ENCODE measurements at places on chromosomes 12 and 14.

GRCh38 chr14:91751719-91752118 is 19.8 kb upstream of the CATSPERB start:
- no peak for DNase-seq

DNA sequence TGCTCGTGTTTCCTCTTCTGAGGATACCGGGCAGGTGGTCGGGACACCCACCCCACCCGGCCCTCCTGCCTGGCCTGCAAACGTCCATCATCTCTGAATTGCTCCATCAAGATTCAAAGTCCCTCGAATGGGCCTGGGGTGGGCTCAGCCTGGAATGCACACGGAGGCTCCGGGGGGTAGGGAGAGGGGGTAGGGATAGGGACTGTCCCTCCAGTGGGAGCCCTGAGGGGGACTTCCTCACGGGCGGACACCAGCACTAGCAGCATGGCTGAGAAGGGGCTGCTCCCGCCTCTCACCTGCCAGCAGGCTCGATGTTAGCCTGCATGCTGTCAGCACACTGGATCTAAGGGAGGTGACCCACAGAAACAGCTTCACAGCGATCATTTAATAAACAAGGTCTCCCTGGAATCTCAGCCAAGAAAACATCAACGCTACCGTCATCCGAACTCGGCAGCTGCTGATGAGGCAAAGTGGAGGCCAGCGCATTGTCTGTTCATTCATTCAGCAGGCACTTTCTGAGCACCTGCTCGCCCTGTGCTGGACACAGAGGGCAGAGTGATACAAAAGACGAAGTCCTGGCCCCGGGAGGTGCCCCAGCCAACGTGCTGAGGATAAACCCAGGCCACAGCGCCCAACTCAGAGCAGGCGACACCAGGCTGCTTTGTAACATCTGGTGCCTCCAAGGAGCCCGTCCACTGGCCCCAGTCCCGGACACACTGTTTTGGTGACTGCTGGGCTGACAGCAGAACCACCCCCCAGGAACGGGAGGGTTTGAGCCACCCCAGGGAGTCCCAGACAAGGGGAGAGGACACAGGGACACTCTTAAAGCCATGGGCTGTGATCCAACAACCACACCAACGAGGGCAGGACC is 6.3 kb downstream of the TMEM179 start:
- no peak for DNase-seq

DNA sequence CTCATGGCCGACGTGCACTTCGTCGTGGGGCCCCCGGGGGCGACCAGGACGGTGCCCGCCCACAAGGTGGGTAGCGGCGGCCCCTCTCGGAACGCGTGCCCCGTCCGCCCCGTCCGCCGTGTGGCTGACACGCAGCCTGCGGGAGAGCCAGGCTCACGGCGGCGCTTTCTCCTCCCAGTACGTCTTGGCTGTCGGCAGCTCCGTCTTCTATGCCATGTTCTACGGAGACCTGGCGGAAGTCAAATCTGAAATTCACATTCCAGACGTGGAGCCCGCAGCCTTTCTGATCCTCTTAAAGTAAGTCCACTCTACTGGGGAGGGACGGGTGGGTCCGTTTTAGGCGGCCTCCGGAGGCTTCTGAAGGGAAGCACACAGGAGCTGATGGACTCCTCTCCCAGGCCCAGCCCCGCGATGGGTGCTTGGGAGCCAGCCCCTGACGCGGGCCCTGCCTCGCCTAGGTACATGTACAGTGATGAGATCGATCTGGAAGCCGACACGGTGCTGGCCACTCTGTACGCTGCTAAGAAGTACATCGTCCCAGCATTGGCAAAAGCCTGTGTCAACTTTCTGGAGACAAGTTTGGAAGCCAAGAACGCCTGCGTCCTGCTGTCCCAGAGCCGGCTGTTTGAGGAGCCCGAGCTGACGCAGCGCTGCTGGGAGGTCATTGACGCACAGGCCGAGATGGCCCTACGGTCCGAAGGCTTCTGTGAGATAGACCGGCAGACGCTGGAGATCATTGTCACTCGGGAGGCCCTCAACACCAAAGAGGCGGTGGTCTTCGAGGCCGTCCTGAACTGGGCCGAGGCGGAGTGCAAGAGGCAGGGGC is 1.1 kb downstream of the BTBD6 start:
- DNase-seq = no peak

GRCh38 chr12:41274643-41275042 is 86.5 kb downstream of the PDZRN4 start:
- DNase-seq = no peak

DNA sequence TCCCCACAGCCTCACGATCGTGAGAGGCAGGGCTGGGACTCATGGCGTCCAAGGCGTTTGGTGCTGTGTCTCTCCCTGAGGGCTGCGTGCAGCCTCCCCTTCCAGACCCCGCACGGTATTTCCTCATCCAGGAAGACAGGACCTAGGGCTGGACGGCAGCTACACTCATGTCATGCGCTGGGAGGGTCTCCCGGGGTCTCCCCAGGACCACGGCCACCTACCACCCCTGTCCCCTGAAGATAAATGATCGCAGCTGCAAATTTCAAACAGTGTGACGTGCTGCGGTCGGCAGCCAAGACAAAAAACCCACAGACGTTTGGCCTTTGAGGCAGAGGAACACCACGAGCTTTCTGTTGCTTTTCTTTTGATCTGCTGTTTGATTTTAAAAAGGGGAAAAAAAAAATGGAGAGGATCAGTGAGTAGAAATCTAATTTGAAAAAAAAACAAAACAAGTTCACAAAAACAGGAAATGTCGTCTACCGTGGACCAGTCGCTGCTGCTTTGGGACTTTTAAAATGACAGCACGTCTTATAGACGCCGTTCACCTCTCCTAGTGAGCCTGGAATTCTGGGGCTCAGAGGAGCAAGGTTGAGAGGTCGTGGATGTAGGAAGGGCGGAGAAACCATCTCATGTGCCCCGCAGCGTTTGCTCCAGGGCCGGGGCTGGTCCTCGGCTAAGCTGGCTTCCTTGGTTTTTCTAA is 237.6 kb downstream of the SLC41A2 start:
- DNase-seq = no peak

DNA sequence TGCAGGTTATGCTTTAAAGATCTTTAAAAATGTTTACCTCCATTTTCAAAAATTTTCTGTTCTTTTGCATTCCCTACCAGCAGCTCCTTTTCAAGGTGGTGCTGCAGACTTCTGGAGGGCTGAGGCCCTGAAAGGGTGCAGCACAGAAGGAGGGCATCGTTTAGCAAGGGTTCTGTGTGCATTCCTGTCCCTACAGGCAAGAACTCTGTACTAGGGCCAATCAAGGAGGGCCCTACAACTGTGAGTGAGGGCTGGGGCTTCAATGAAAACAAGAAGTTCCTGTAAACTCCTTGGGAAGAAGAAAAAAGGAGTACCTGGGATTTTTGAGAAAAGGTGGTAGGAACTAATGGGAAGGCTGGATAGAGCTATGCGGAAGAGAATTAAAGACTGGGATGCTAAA is 50.7 kb upstream of the CSRP2 start:
- DNase-seq = no peak

GRCh38 chr12:127273626-127274025 is 993.3 kb upstream of the TMEM132C start:
- no peak for DNase-seq

- DNase-seq = no peak
Measured at GRCh38 chr14:70036665-70037064, 152.1 kb downstream of the SLC8A3 start.

DNA sequence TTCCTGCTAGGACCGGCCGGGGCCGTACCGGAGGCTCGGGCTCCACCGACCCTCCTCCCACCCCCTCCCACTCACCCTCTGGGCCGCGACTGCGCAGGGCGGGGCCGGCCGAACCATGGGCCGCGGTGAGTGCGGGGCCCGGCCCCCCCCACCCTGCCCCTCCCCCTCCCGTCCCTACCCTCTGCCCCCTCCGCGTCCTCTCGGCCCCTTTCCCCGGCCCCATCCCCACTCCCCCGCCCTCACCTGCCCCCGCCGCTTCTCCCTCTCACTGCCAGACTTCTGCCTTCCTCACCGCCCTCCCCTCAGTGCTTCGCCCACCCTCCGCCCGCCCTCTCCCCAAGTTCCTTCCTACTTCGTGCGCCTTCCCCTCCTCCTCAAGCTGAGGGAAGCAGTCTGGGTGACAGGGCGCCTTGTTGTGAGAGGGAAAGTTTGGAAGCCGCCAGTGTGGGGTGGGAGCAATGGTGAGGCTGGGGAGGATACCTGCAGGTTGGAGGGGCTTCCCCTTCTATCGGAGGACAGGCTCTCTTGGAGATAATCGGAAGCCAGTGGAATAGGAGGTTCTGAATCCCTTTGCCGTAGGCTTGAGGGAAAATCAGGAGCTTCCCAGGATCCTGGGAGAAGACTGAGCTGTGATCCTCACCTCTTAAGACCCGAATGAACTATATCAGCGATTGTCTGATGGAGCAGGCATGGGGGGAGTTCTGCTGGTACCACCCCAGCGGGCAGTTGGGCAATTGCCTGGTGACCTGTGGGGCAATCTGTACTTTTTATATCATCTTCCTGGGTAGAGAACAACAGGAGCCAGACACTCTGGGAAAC is 472 bp downstream of the MBD6 start:
- no peak for DNase-seq

DNA sequence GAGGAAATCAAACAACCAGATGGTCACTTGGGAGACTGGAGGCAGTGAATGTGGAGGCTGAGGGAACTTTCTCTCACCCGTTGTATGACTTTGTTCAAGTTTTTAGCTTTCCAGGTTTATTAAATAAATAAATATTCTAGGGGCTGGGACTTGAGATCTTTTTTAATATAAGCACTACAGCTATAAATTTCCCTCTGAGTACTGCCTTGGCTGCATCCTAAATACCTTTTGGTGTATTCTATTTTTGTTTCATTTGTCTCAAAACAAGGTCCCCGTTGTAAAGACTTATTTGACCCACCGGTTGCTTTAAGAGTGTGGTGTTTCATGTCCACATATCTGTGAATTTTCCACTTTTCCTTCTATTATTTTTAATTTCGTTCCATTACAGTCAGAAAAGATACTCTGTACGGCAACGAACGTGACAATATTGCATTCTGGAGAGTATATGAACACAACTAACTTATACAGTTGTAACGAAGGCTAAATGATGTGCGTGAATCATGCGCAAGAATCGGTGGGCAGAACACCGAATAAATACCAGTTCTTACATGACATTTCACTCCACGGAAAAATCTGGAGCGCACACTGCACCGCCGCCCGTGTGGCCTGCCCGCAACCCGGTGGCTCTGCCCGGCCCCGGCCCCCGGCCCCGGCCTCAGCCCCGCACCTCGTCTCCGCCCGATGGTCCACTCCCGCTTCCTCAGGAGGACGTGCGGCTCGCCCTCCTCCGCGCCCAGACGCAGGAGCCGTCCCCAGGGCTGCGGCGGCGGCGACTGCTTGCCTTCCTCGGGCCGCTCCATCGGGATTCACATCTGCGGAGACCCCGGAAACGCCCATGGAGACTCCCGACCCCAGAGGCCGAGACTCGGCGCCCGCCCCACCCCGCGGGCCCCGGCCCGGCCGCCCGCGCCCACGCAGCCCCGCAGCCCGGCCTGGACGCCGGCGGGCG is 602 bp downstream of the CHFR start:
- no peak for DNase-seq

DNA sequence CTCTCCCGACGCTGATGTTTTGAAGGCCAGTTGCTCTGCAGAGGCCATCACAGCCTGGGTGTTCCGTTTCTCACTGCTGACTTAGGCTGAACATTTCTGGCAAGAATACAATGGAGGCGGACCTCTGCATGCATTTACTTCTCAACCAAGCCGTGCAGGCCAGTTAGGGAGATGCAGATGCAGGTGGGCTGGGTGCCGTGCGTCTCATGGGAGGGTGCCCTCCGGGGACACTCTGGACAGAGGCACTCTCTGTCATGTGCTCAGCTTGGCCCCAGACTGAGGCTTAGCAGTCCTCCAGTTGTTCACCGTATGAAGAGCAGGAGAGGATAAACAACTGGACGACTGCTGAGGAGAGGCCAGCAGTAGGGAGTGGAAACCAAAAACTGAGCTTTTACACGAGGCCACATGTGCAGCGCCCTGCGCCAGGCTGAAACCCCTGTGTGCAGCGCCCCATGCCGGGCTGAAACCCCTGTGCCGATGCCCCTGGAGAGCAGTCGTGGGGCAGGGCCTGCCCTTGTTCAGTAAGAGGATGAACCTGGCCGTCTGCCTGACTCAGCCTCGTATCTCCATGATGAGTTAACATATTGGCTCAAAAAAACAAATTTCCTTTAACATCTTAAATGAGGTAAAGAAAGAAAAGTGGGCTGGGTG is 32.3 kb downstream of the DDX51 start:
- no peak for DNase-seq

DNA sequence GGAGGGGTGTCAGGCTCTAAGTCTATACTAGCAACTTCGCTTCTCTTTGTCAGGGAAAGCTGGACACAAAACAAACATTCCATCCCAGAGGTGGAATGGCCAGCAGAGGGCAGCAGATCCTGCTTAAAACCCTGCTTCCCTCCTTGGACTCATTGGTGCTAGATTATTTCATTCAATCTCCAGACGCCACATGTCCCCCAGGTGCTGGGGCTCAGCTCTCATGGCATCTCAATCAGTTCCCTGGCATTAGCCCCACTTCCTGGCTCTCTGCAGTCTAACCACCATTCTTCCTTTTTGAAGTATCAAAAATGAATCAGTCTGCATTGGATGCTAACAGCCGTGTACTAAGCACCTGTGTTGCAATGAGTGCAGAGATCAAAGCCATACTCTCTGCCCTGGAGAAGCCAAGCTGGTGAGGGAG is 8.1 kb upstream of the PPP1R1A start:
- peak; percentile 55 for DNase-seq

DNA sequence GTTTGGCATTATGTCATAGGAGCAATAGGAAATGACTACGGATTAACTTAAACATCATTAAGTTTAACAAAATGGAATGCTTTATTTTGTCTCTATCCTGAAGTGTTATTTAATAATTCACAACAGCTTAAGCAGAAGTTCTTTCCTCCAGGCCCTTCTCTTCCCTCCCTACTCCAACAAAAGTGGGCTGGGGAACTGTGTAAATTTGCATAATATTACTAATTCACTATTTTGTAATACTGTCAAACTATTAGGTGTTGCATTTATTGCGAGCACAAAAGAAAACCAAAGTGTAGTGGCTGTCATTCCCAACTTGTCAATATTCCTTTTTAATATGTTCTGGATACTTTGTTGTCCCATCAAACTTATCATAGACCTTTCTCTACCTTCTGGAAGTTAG is 69.8 kb downstream of the ATG14 start:
- DNase-seq = no peak

- DNase-seq = no peak
Measured at GRCh38 chr14:103453791-103454190, 68.6 kb downstream of the MARK3 start.

Data from frontal cortex (tissue), 4 donors.